ENCODE measurements at places on chromosomes 5 and 9. TPM values are rescaled to one million over a fixed set of nuclear protein-coding genes. Genes with fewer than 3 reads are reported as not detected.

Gene PCDHB9
- 1.6 TPM for total RNA-seq

GRCh38 chr9:101388507-101388993 lies 3.7 kb upstream of the BAAT start:
- DNase-seq = no peak

GRCh38 chr5:149674686-149675085 lies 55.4 kb upstream of the PPARGC1B start:
- no peak for DNase-seq

DNA sequence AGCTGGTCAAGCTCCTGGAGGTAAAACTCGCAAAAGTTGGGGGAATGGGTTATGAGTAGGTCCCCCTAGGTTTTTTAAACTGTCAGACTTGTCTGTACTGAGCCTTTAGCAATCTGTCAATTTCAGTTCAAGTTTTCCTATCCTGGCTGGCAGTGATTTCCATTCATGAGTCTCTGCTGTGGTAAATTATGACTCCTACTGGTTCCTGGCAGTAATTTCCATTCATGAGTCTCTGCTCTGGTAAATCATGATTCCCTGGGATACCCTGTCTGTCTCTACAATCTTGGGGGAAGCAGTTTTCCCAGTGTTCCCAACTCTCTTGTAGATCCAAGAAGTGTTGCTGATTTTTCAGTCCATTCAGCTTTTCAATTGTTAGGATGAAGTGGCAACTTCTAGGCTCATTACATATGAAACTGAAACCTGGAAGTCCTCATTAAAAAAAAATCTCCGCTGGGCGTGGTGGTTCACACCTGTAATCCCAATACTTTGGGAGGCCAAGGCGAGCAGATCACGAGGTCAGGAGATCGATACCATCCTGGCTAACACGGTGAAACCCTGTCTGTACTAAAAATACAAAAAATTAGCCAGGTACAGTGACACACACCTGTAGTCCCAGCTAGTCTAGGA lies 91.3 kb upstream of the GPBP1 start:
- peak; percentile 5 for DNase-seq

- DNase-seq = no peak
Measured at GRCh38 chr5:9536717-9537116, 9.2 kb downstream of the SEMA5A start.

DNA sequence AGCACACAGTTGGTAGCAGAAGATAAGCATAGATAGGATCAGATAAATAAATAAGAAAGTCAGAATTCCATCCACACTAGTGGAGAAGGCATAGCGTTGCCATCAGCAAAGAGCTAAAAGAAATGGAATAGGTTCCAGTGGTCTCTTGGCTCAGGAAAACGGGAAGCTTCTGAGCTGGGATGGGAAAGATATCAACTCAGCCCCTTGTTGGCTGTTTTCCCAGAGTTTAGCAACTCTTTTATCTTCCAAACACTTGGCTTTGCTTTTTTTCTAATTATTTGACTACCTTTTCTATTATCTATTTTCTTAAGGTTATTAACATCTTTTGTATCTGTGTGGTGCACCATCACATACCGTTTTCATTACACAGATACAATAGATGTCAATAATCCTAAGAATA lies 445.7 kb upstream of the TRPC7 start:
- peak; percentile 42 for DNase-seq

Measured in Daoy (cell line).